ENCODE measurements at places on chromosomes 7 and 10.

DNA sequence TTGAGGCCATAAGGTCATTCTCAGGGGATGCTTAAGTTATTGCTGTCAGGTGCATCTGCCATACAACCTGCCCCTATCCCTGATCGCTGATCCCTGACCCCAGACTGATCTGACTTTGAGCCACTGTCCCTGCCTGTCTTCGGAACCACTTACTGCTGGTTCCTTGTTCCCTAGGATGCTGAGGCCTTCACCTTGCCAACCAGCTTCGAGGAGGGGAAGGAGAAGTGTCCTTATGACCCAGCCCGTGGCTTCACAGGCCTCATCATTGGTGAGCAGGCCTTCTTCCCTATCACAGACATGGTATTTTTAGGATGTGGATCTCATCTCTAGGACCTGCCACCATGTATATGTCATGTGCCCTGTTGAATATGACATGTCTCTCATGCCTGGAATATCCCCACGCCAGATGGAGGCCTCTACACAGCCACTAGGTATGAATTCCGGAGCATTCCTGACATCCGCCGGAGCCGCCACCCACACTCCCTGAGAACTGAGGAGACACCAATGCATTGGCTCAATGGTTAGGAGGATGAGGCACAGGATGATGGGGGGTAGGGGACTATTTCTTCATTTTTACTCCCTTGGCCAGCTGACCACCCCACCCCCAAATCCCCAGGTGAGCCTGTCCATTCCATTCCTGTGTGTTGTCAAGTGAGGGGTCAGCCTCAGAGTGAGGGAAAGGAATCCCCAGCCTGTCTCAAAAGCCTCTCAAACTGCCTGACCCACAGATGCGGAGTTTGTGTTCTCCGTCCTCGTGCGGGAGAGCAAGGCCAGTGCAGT lies 9.0 kb downstream of the MRPL43 start:
- DNase-seq: no peak

DNA sequence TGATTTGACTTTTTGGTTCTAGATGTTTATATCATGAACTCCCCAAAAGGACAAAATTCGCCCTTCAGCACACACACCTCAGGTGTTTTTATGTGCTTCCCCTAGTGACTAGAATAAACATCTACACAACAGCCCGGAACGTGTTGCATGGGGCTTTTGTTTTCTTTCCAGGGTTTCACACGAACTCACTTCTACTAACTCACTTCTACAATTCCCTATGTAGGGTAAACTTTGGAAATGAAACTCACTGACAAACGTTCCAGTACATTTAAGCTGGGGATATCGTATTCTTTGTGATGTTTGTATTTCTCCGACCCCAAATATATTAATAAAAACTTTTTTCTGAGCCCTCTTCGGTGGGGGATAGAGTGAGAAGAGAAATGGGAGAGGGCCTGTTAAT lies 1.4 kb downstream of the TRA2A start:
- DNase-seq: peak; percentile 55

DNA sequence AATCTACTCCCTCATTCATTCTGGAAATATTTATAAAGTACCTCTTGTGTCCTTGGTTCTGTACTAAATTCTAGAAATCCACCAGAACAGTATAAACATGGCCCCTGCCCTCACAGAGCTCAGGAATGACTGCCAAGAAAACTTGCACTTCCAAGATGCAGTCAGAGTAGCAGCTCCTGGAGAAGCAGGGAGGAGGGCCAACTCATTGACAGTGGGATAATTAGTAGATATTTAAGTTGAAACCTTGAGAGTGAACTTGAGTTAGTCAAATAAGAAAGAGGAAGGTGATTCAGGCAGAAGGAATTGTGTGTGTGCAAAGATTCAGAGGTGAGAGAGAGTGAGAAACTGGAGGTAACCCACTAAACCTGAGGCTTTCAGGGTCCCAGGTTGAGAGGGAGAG lies 182.2 kb upstream of the INHBA start:
- DNase-seq: peak; percentile 31

DNA sequence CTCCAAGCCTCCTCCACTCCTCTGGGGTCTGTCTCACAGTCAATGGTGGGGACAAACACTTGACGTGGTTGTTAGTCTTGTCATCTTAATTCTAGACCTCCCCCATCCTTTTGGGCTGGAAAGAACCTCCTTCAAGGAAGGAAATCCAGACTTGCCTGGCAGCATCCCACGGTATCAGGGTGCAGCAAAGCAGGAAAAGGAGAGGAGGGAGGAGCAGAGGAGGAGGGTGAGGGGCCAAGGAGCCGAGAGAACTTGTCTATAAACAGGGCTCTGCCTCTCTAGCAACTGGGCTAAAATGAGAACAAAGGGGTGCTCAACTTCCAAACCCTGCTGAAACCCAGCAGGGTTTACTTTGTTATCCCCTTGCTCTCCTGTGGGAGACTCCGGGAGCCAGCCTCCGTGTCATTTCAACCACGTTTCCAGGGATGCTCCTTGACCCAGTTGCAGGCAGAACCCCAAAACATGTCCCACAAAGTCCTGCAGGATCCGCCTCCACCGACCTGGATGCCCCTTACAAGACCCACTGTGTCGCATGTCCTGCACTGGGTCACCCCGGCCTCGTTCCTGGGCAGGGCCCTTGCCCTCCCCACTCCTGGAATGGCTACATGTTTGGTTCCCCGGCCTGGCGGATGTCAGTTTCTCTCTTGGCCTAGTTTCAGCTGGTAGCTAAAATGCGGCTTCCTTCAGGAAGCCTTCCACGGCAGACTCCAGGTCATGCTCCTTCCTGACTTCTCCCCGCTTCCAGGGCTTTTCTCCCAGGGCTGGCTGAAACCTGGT lies 69.7 kb upstream of the MGMT start:
- no peak for DNase-seq

- DNase-seq: no peak
Measured at GRCh38 chr10:36423821-36424248, 701.6 kb upstream of the ANKRD30A start.

DNA sequence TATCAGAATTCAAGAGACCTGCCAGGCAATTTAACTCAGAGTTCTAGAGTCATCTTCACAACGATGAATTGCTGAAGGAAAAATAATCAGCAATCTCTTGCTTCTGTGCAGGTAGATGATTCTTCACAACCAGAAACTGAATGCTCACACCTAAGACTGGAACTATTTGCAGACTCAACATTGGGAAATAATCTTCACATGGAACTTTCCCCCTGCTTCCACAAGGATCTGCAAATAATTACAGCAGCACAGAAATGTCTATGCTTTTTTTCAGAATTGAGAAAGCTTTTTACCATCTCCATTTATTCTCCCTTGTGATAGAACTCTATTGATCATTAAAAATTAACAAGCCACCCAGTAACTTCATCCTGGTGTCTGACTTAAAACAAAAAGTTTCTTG lies 282.8 kb downstream of the AHR start:
- DNase-seq: no peak

- no peak for DNase-seq
Measured at GRCh38 chr10:99461230-99461629, 30.8 kb upstream of the GOT1 start.

DNA sequence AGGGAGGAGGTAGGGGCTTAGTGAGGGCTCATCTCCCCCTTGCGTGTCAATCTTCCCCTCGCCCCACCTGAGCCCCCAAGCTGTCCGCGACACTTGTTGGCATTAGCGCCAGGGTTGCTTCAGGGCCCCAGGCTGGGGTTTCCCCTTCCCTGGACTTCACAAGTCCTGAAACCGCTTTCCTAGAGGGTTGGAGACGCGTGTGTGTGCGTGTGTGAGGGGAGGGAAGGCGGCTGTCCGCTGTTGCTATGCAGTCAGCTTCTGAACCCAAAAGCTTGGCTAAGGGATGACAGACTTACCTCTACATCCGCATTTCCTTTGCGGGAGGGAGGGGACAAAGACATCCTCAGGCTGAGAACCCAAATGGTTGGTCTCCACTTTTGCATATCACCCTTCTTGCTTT lies 803 bp downstream of the GOLGA7B start:
- no peak for DNase-seq

- no peak for DNase-seq
Measured at GRCh38 chr10:101038484-101038883, 7.5 kb downstream of the SFXN3 start.

DNA sequence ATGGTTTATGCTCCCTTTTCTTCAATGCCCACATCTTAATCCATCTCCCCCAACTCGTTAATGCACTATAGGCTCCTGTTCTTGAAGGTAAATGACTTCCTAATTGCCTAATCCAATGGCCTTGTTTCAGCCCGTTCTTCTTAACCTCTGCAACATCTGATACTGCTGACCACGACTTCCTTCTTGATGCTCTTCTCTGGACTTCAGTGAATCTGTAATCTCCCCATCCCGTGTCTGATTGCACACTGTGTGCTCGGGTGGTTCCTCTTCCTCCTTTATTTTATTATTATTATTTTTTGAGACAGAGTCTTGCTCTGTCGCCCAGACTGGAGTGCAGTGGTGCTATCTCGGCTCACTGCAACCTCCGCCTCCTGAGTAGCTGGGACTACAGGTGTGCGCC lies 58.9 kb downstream of the HIPK2 start:
- no peak for DNase-seq

DNA sequence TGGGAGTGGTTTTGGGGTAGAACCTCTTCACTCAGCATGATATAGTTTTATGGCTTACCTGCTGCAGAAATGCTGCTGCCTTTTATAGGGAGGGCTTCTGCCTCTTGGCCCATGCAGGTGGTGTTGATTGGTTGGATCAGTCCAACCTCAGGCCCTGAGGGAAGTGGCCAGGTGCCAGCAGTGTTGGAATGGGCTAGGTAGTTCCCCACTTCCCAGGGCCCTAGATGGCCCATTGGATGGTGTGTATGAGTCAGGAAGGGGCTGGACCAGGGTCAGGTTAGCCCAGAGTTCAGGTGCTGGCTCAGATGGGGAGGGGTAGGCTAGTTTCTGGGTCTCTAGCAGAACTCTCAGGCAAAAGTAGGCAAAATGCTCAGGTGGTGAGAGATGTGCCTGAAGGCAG lies 455.5 kb downstream of the CCSER2 start:
- DNase-seq: no peak

DNA sequence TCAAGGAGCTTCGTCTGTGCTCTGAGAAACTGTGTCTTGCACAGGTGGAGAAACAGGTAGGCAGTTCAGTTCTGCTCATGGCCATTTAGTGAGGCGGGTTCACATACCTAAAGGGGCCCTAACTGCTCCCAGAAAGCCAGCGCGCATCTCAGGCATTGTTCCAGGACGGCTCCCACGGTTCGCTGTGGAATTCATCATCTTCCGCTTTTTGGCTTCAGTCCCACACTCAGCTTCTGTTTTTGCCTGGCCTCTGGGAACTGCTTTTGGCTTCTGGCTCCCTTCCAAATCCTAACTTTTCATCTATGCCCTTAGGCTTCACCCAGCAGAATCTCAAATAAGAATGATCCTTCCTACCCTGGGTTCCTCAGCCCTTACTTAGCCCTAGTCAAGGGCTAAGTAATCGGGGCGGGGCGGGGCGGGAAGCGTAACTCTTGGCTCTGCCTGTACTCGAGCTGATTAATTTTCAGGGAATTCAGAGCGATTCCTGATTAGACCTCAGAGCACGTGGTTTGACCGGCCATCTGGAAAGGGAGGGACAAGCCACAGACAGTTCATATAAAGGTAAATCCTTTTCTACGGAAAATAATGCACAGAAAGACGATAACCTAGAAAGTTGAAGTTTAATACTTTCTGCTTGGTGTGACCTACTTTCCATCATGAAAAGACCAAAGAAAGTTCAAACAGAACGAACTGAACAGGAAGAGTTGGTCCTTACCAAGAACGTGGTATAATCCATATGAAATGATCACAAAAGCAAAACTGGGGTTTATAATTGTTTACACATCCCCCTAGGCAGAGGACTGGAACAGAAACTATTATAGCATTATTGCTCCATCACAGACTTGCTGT lies 105.7 kb downstream of the ST8SIA6 start:
- peak; percentile 91 for DNase-seq

All from fibroblast of pulmonary artery (primary cell).